ENCODE measurements at places on chromosomes 11 and 22. TPM values are rescaled to one million over a fixed set of nuclear protein-coding genes. Genes with fewer than 3 reads are reported as not detected.

The QSER1 gene
- total RNA-seq, result 17.6 TPM

The DDX25 gene
- total RNA-seq, result not detected

The NNMT gene
- not detected for total RNA-seq

The ENTHD1 gene
- total RNA-seq, result 0.20 TPM

The ARHGAP8 gene
- total RNA-seq, result 0.61 TPM

The EMID1 gene
- total RNA-seq, result not detected

The CSF2RB gene
- 11.7 TPM for total RNA-seq

The TMEM123 gene
- total RNA-seq, result 206 TPM

The SOX6 gene
- not detected for total RNA-seq

The C11orf52 gene
- total RNA-seq, result not detected

The SLC22A6 gene
- not detected for total RNA-seq

The CFAP300 gene
- not detected for total RNA-seq

The TIMP3 gene
- not detected for total RNA-seq

The APOBEC3B gene
- 17.9 TPM for total RNA-seq

The POU2AF3 gene
- total RNA-seq, result 0.39 TPM

The BDNF gene
- total RNA-seq, result not detected

The TAGLN gene
- 4.6 TPM for total RNA-seq

The OR52B2 gene
- not detected for total RNA-seq

The APOBEC3G gene
- 56.7 TPM for total RNA-seq

The SMC1B gene
- 0.44 TPM for total RNA-seq

The H19 gene
- not detected for total RNA-seq

The CRYBA4 gene
- not detected for total RNA-seq

The CDC42EP1 gene
- 1.5 TPM for total RNA-seq

The SCGB1A1 gene
- total RNA-seq, result not detected

The TMA7B gene
- total RNA-seq, result 1.3 TPM

The TRAPPC4 gene
- 142 TPM for total RNA-seq

The CARD18 gene
- total RNA-seq, result not detected

The DSCAML1 gene
- total RNA-seq, result not detected

All from activated T-helper 1 cell treated with anti-CD3 and anti-CD28 coated beads, Interleukin-12 subunit alpha, Interleukin-12 subunit beta, Interleukin-2, Interleukin-4 antibody, amounts not matched to agents 30 ng/mL and 10 ng/mL and 1 ng/mL, durations not matched to agents 14 hours and 24 hours and 36 hours (primary cell).